Left renal pelvis (tissue), 4 donors: ENCODE measurements at places on chromosomes 7 and 10. TPM values are rescaled to one million over a fixed set of nuclear protein-coding genes. Genes with fewer than 3 reads are reported as not detected.
A peak's percentile ranks its signal among the peaks of the same experiment; 100 is the strongest.

KIF11 gene
- polyA plus RNA-seq = 35.4 TPM

SLC26A5 gene
- 0.19 TPM for polyA plus RNA-seq

DNA sequence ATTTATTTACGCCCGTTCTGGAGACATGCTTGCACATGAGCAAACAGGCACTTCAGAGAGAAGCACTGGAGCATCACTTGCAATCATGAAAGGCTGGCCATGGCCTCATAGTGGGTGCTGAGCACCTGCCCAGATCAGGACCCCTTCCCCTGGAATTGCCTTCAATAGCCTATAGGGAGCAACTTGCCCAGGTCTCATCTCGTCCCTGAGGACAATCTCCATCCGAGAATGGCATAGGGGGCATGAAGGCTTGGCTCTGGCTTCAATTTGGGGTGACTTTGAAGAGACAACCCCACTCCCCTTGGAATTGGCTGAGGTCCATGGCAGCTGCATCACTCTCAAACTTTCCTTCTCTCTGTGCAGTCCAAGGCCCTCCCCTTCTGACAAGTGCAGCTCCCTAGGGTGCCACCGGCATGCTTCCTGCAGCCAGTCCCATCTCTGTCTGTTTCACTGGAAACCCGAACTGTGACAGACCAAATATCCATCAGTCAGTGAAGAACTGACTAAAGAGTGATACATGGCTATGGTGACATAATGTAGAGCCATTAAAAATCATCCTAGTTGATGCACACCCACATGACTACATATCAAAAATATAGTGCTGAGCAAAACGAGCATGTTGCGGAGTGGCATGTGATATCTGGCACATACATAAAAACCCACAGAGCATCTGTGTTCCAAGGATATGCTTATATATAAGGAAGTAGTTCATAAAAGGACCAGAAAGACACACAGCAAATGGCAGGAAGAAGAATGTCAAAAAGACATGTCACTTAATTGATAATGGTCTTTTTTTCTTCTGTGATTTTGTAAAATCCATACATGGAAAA lies 12.4 kb downstream of the GDF2 start:
- no peak for DNase-seq

- no peak for DNase-seq
These were observed 301.6 kb downstream of the SNX13 start for GRCh38 chr7:17638727-17639126.

- peak; percentile 29 for DNase-seq
These were observed 591.6 kb downstream of the REEP3 start for GRCh38 chr10:64112701-64113355.

GRCh38 chr7:151821226-151821625 lies 55.7 kb downstream of the PRKAG2 start:
- DNase-seq = no peak
